Ureter (tissue), 1 donor: ENCODE measurements at places on chromosomes 7 and 10. TPM values are rescaled to one million over a fixed set of nuclear protein-coding genes. Genes with fewer than 3 reads are reported as not detected.

HGF gene
- 20.9 TPM for total RNA-seq

DPP6 gene
- not detected for total RNA-seq

RUFY2 gene
- 43.6 TPM for total RNA-seq

PRKCQ gene
- 4.3 TPM for total RNA-seq

NSUN5 gene
- 23.8 TPM for total RNA-seq

CADPS2 gene
- total RNA-seq: 25.8 TPM

CABCOCO1 gene
- total RNA-seq: 1.0 TPM

AOAH gene
- 12.3 TPM for total RNA-seq

HMX3 gene
- total RNA-seq: not detected

INMT gene
- 31.4 TPM for total RNA-seq

STEAP1 gene
- total RNA-seq: 20.5 TPM

CDHR3 gene
- total RNA-seq: 6.0 TPM

UBN2 gene
- total RNA-seq: 36.1 TPM

CLDN12 gene
- total RNA-seq: 28.5 TPM

ITIH2 gene
- total RNA-seq: not detected

TMEM273 gene
- total RNA-seq: 26.6 TPM

ZMYND11 gene
- 106 TPM for total RNA-seq

NODAL gene
- total RNA-seq: not detected

BLNK gene
- 56.4 TPM for total RNA-seq

LIPF gene
- total RNA-seq: not detected

GNGT1 gene
- 0.70 TPM for total RNA-seq

CACNA2D1 gene
- total RNA-seq: 20.2 TPM

GLCCI1 gene
- 25.5 TPM for total RNA-seq
